Stimulated activated CD4-positive, alpha-beta T cell treated with anti-CD3 and anti-CD28 coated beads, Interleukin-1b, Interleukin-23, amount 100 ng/mL, for 1 hour (primary cell): ENCODE measurements at places on chromosomes 13 and 19.

- DNase-seq: no peak
These were observed 39.9 kb downstream of the PCCA start for GRCh38 chr13:100128838-100129237.

DNA sequence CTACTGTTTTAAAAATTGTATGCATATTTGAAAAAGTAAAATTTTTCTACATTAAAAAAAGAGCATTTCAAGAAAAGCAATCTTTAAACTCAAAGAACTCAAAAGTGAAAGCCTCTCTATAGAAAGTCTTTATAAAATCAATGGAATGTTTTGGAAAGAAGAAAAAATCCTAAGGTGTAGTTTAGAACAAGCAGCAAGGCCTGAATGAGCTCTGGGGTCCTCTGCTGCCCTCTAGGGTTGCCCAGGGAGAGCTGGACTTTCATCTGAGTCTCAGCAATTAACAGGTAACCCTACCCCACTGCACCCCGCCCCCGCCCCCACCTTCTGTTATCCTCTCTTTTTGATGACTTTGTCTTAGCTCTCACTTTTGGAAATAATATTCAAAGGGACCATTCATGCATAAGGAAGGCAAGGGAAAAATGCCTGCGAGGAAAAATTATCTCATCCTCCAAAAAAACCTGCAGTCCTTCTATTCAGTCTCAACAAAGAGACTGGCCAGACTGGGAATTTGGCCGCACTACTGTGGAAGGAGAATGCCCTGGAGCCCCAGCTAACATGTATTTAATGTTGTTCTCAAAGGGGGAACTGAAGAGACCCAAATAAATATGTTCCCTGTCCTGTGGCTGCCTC is 24.1 kb downstream of the SLC25A30 start:
- no peak for DNase-seq

- no peak for DNase-seq
These were observed 51.2 kb upstream of the EEF1AKMT1 start for GRCh38 chr13:20824762-20825476.

DNA sequence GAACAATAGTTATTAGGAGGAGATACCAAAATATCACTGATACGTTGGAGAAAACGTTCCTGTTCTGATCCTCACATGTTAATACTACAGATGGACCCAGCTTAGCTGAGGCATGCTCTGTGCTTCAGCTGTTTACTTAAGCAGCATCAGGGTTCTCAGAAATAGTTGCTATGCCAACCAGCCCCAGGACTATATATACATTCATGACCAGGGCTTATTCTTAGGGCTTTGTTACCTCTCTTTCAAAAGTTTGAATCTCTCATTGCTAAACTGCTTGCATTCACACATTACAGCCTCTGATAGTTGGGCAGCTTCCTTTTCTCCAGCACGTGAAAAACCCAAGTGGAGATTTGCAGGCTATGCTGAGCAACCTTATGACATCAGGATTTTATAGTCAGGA is 800.4 kb downstream of the DIAPH3 start:
- DNase-seq: no peak

DNA sequence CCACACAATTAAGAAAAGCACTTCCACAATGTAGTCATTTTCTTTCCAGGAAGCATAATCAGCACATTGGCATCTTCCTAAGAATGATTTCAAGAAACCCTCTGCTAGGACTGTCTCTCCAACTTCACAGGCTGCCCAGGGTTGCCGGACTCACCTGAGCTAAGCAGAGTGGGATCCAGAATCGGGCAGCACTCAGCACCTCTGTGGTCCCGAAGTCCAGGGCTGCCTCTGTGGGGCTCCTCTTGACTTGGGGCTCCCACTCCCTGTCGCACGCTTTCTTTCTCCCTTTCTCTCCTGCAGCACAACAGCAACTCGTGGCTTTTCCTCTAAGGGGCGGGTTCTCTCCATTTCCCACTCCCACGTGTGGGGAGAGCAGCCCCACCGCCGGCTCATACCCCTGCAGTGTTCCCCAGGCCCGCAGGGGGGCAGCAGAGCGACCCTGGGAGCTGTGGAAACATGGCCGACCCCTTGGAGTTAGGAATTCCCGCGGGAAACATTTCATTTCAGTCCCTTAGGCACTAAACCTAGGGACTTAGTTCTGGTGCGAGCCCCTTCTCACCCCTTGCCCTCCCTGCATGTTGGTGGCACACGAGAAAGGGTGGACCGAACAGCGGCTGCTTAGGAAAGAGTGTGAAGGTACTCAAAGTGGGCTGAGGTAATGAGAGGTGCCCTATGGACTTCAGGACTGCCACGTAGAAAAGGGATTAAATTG is at the start of gene TMEM272:
TSS of gene TMEM272 (minus strand) at position 316 of the 712 bp plus-strand sequence. CDS start 6,647 bp downstream, outside the sequence.
- no peak for DNase-seq

DNA sequence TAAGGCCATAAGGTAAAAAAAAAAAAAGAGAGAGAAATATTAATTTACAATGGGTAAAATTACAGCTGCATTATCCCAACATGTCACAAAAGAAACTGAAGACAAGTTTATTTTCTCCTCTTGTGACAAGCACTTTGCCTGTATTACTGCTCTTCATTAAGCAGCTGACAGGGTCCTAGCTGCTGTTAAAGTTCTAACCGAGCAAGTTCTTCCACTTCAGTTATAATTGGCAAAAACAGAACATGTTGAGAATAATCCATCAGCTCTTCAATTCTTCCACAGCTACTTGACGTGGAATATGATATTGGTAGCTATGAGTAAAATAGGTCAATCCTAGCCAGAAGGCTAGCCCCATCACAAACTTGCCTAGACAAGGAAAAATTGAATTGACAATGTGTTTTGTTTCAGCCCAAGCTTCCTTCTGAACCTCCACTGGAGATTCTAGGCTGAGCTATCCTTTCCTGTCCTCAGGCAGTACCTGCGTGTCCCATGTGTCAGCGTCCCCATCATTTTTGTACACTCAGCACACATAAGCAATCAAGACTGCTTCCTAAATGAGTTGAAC is 32.2 kb upstream of the DOCK9 start:
- DNase-seq: no peak

GRCh38 chr13:70959035-70959775 is 851.0 kb upstream of the KLHL1 start:
- no peak for DNase-seq

- DNase-seq: no peak
These were observed 1.1 kb downstream of the NLRP11 start for GRCh38 chr19:55830656-55831055.

DNA sequence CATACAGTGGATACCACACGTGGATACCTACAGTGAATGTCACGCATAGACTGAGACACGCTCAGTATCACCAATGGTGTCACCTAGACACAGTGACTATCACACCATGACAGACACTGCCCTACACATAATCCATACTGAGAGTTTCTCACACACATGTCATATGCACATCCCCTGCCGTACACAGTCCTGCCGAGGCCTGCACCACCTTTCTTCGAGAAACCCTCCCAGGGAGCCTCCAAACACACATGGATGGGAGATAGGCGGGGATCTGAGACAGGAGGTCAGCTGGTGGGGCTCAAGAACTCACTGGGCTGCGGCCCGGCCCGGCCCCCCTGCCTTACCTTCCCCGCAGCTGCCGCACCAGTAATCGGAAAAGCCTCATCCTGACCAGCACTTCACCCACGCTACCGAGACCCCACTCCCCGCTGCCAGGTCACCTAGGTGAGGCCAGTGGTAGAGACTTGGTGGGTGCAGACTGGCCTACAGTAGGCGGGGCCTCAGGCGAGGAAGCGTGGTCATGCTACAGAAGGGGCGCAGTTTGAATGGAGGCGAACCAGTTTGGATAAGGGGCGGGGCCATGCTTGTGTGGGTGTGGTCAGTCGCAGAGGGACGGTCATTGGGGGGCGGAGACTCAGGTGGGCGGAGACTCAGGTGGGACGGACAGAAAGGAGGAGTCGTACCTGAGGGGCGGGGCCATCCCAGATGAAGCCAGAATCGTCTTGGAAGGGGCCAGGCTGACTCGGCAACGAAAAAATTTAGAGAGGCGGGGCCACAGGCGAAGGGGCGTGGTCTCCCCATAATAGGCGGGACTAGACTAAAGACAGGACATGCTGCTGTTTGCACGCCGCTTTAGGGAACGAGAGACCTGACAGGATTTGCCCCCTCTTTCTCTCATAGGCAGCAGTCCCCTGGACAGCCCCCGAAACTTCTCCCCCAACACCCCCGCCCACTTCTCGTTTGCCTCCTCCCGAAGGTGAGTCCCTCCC is 2.1 kb downstream of the MAST1 start:
- no peak for DNase-seq

DNA sequence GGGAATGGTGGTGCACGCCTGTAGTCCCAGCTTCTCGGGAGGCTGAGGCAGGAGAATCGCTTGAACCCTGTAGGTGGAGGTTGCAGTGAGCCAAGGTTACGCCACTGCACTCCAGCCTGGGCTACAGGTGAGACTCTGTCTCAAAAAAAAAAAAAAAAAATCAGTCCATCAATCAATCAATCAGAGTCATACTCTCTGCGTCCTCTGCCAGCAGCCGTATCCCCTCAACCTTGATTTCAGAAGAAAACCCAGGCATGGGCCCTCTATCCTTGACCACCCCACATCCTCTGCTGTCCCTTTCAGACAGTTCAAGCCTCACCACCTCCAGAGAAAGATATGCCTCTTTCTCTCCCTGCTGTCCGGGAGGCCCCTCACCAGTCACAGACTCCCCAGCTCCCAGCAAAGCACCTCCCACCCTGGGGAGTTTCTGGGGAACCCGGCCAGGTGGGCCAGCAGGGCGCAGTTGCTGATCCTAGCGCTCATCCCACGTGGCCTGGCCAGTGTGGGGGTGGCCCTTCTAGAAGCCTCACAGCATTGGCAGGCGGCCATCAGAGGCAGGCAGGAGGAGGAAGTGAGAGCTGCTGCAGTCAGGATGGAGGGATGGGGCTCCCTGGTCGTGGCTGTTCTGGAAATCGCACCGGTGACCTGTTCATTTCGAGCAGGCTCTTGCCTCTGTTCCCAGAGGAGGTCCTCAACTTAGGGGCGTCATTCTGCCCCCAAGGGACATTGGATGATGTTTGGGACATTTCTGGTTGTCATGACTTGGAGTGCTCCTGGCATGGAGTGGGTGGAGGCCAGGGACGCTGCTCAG is 10.2 kb upstream of the JSRP1 start:
- DNase-seq: no peak

DNA sequence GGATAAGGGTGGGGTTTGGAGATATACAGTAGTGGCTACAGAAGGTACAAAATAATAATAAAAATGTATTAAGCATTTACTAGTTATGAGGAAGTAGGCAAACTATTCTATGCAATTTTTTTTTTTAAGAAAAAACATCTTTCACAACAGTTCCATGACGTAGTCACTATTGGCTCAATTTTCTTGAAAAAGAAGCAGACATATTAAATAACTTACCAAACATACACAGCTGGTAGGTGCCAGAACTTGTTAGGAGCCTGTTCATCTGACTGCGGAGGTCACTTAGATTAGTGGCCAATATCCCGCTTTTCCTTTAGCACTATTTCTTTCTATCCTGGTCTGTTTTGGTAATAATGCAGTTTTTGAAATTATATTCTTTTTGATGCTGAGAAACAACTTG is 593.5 kb downstream of the KCTD12 start:
- DNase-seq: no peak

DNA sequence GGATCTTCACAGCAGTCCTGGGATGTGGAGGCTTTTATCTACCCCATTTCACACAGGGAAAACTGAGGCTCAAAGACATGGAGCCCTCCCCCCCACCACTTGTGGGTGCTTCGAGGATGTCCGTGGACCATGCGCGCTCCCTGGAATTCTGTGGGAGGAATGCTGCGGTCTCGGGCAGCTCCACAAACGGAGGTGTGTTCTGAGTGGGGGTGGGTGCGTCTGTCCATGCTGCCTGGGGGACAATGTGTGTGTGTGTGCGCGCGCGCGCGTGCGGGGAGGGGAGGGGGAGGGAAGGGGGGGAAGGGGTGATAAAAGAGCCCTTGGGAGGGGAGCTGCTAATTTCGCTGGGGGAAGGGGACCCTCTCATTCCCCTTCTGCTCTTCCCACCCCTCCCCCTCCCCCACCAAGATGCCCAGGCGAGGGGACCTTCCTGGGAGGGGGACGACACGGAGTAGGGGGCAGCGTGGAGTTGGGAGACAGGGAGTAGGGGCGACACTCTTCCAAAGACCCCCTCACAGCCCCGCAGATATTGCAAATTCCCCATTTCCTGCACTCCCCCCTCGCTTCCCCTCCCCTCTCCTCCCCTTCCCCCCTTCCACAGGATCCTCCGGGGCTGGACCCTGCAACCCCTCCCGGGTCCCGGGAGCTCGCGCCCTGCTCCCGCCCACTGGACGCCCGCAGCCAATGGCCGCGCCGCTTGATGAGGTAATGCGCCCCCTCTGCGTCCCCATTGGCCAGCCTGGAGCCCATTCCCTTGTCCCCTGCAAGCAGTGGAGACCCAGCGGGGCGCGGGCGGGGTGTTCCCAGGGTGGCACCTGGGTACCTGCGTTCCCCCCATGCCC is 18.9 kb upstream of the ZNRF4 start:
- no peak for DNase-seq

GRCh38 chr19:50327461-50328223 is 1.5 kb downstream of the KCNC3 start:
- DNase-seq: no peak

DNA sequence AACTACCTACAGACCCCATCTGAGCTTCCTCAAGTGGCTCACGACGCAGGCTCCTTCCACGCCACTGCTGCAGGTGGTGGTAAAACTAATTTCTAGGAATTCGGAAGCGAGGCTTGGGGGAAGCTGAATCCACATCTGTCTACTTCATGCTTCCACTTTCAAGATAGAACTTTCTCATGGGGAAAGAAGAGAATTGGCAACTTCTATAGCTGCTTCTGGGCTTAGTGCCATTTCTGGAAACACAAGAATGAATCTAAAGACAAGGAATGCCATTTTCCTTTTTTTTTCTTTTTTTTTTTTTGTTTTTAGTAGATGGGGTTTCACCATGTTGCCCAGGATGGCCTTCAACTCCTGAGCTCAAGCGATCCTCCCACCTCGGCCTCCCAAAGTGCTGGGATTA is 2.8 kb upstream of the NLRP12 start:
- no peak for DNase-seq

DNA sequence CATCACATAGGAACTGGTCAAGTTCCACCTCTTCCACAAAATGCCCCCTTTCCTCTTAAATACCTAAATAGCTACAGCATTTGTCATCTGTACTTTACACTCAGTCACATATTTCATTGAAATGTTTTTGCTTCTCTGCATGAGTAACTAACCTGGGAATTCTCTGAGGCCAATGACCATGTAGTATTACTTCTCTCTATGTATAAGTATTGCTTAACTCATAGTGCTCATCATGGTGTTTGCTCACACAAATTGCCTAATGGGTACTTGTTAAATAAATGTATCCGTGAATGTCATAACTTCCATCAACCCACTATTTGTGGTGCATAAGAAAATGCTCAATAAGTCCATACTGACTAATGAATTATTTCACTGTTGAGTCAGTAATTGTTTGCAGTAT is 115.5 kb downstream of the FGF14 start:
- no peak for DNase-seq
